Myocyte (in vitro differentiated cells): ENCODE measurements at places on chromosomes 7 and 10. TPM values are rescaled to one million over a fixed set of nuclear protein-coding genes. Genes with fewer than 3 reads are reported as not detected.

Gene IGFBP3
- total RNA-seq: 184 and 207 TPM in 2 replicates

Gene OR2A42
- total RNA-seq: not detected in 2 replicates

Gene MLXIPL
- total RNA-seq: 10.6 and 18.6 TPM in 2 replicates

Gene POMZP3
- 13.9 and 14.6 TPM in 2 replicates for total RNA-seq

Gene PSMG3
- total RNA-seq: 47.1 and 54.1 TPM in 2 replicates

Gene AGAP4
- 4.7 and 4.9 TPM in 2 replicates for total RNA-seq

Gene SHH
- 0.08 TPM in 1 of 2 replicates, not detected in the other for total RNA-seq

Gene TFEC
- total RNA-seq: 0.26 TPM in 1 of 2 replicates, not detected in the other

Gene OR6B1
- total RNA-seq: 0.03 TPM in 1 of 2 replicates, not detected in the other

Gene SPDYE11
- 0.08 and 0.26 TPM in 2 replicates for total RNA-seq

Gene NXPH1
- 0.13 and 0.36 TPM in 2 replicates for total RNA-seq

Gene FEZF1
- not detected in 2 replicates for total RNA-seq

Gene TAS2R5
- 0.52 and 0.56 TPM in 2 replicates for total RNA-seq

Gene ACHE
- 51.0 and 84.4 TPM in 2 replicates for total RNA-seq

Gene PVRIG
- total RNA-seq: not detected in 2 replicates

DNA sequence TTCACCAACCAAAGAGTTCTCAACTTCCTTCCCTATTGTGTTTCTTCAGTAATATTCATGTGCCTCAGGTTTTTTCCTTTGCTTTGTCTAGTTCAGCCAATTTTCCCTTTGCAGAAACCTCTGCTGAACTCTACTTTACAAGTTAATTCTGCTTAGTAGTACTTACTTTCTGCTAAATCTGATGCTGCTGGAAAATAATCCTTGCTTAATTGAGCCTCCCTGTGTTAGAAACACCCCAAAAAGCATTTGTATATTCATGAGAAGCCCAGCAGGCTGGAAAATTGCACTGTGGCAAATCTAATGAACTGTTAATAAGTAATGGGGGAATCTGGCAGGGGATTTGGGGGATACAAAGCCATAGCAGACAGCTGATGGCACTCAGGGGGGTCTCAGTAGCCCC lies 78.5 kb downstream of the CDCA7L start:
- no peak for DNase-seq

DNA sequence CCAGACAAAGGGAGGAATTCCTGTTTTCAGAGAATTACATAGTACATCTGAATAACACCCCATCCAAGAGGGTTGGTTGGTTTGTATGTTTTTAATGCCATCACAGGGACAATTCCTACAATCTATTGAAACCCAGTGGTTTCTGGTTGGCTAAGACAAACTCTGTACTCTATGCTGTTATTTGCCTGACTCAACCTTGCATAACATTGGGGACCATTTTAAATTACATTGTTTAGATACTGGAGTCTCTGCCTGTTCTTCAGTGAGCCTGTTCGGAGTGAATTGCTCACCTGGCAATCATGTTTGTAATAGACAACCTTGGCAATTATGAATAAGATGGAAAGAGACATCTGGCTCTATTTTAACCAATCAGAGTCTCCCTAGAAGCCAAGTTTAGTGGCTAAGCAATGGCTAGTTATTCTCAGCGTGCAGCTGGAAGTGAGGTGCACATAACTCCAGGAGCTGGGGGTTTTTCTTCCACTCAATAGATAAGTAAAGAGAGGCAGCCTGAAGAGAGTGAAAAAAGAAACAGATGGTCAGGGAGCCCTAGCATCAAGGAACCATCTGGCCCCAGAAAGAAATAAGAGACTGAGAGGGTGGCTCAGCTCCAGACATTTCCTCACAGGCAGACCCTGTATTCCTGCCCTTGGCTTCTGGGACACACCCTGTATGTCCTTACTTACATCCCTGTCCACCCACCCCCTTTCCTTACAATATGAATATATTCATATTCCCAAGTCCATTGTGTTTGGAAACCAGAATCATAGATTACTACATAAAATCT lies 21.2 kb upstream of the SLC35G1 start:
- DNase-seq: no peak

GRCh38 chr10:113323985-113324384 lies 228.9 kb upstream of the HABP2 start:
- DNase-seq: no peak

- DNase-seq: no peak
These were observed 8.8 kb downstream of the GSTO2 start for GRCh38 chr10:104277785-104278184.

- DNase-seq: no peak
These were observed 61.2 kb upstream of the ABLIM1 start for GRCh38 chr10:114719311-114719710.

GRCh38 chr7:110311556-110311955 lies 779.4 kb upstream of the LRRN3 start:
- no peak for DNase-seq

- DNase-seq: peak; percentile 74
These were observed 181.7 kb downstream of the HECW1 start for GRCh38 chr7:43294080-43294630.

DNA sequence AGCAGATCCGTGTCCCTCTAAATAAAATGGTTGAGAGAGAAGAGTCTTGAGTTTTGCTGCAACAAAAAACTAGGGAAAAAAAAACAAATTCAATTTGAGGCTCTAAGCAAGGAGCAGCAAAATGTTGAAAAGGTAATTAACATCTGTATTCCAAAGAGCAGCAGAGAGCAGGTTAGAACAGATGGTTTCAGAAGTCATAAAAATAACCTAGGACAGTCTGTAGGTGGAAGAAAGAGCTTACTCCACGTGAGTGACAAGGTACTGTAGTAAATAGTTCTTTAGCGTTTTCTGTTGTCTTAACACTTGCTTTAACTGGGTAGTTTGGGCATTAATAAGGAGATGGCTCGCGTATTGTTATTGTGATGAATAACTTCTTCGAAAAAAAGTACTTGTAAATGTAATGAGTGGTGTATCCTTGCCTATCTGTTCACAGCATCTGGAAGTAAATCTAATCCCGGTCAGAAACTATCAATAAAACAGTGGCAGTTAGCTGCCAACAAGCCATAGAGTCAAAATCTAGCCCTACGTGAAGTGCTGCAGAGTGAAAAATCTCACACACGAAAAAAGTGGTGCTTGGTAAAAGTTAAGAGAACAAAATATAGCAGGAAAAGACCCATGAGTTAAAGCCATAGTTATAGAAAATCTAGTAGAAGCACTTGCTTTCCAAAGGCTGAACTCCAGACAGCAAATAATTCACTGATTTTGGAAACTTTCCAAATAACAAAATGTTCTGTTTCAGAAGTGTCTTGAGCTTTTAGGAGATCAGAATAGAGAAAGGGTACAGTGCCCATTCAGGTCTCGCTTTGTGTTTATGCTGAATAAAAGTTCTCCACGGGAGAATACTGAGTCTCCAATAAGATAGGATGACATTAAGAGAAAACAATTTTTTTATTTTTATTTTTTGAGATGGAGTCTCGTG lies 49.3 kb upstream of the PARD3 start:
- DNase-seq: no peak

DNA sequence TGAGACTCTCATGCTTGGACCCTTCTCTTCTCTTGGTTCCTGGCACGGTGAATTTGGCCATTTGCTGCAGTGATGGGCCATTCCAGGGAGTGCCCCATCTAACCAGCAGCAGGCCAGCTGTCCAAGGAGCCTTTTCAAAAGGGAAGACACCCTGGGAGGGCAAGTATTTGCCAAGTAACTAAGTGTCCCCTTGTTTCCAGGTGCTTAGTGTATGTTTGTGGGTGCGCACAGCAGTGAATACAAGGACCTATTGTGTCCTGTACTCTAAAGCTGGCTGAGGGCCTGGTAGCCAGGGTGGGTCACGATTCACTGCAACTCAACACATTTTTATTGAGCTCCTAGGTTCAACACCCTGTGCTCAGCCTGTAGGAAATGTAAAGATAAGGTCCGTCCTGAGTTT lies 348.8 kb downstream of the RNLS start:
- DNase-seq: no peak

DNA sequence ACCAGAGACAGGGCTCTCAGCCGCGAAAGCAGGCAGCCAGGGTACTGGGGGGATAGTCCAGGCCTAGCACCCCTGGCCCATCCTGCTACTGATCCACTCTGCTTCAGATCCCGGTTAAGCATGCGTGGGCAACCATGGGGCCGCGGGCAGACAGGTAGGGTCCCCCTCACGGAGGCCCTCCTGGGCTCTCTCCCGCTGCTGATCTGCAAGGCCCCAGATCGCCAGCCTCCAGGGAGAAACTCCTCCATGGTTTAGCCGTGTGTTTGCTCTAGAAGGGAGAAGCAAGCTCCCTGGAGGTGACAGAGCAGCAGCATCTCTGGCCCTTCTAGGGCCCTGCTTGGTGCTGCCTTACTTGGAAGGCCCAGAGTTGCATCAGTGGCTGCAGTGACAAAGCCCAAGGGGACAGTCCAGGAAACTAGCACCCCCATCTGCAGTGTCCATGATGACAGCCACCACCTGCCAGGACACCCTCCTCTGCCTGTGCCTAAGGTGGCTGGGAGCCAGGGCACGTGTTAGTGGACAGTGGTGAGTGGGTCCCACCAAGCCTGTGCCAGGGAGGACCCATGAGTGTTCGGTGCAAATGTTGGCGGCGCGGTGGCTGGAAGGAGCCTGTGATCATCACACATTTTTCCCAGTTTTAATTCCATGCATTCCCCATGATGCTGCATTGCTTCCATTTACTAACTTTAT lies 29.2 kb downstream of the CALML5 start:
- no peak for DNase-seq

GRCh38 chr7:100221767-100222444 lies 2.2 kb downstream of the PVRIG start:
- no peak for DNase-seq

DNA sequence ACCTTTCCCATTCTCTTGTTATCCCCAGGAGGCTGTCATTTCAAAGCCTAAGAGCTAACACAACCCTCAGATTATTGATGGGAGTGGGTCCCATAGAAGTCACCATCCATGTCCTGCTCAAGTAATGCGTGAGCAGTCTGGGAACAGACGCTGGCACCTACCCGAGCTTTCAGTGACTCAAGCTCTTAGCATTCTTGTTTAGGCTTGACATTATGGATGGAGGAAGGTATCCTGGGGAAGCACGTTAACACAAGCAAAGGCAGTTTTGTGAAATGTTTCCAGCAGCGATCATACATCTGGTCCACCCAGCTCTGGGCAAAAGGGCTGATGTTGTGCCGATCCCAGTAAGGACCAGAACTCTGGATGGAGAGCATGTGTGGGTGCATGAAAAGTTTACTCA lies 30.0 kb upstream of the AUTS2 start:
- DNase-seq: no peak

- DNase-seq: no peak
These were observed 9.2 kb downstream of the MAT1A start for GRCh38 chr10:80280071-80280800.

- no peak for DNase-seq
These were observed 933.7 kb downstream of the DNAJB9 start for GRCh38 chr7:109503421-109503820.

GRCh38 chr7:28570113-28570969 lies 158.0 kb downstream of the CREB5 start:
- no peak for DNase-seq

- no peak for DNase-seq
These were observed 13.3 kb downstream of the RET start for GRCh38 chr10:43090188-43090587.

DNA sequence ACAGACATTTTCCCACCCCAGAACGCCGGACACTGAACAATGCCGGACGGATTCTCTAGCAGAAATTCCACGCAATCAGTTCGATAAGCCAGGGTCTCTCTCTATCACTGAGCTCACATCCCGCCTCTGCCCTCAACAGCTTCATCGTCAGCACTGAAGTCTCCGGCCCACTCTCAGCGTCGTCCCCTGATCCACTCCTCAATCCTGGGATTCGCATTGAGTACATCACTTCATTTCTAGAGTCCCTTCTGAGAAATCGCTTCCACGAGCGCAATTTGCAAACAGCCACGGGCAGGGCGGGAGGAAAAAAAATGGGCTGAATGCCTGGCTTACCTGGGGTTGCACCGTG lies 365 bp downstream of the YME1L1 start:
- peak; percentile 31 for DNase-seq

- DNase-seq: no peak
These were observed 1164.2 kb upstream of the LRRN3 start for GRCh38 chr7:109926738-109927137.

DNA sequence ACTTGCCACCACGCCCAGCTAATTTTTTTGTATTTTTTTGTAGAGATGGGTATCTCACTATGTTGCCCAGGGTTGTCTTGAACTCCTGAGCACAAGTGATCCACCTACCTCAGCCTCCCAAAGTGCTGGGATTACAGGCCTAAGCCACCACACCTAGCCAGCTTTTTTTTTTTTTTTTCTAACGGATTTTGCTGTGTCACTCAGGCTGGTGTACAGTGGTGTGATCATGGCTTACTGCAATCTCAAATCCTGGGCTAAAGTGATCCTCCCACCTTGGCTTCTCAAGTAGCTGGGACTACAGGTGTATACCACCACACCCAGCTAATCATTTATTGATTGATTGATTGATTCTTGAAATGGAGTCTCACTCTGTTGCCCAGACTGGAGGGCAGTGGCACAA lies 106.0 kb upstream of the TRIM24 start:
- DNase-seq: no peak

GRCh38 chr7:108613147-108613948 lies 43.7 kb downstream of the DNAJB9 start:
- DNase-seq: peak; percentile 79

- DNase-seq: no peak
These were observed 281.1 kb downstream of the PLXNA4 start for GRCh38 chr7:132295175-132295574.

DNA sequence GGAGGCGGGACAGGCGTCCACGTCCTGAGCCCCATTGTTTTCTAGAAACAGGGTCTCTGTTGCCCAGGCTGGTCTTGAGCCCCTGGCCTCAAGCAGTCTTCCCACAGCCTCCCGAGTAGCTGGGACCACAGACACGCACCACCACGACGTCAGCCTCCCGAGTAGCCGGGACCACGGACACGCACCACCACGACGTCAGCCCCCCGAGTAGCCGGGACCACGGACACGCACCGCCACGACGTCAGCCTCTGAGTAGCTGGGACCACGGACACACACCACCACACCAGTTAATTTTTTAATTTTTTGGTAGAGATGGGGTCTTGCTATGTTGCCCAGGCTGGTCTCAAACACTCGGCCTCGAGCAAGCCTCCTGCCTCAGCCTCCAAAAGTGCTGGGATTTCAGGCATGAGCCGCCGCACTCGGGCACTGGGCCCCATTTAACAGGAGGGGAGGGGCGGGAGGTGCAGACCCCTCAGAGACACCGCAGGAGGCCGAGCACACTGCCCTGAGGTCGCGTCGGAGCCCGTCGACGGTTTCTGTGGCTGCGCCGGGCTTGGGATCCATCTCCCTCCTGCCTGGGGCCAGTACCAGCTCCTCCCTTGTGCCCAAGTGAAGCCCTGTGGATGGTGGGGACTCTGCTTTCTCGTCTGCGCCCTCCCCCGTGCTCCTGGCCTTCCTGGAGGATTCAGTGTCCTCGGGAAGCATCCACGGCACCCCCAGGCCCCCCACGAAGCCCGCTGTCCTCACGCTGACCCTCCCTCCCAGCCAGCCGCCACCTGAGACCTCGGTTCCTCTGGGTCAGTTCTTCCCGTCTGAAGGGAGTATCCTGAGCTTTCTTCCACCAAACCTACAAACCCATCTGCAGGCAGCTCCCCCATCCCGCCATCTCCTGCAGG lies 13.0 kb downstream of the FAM20C start:
- no peak for DNase-seq

GRCh38 chr7:4725850-4726450 lies 43.9 kb downstream of the FOXK1 start:
- DNase-seq: no peak

GRCh38 chr7:135512135-135512887 lies 2.4 kb upstream of the CNOT4 start:
- DNase-seq: peak; percentile 78
